ENCODE measurements at places on chromosomes 7 and 10.

GRCh38 chr10:59284118-59284975 is 78.0 kb downstream of the FAM13C start:
- DNase-seq = no peak

- no peak for DNase-seq
These were observed 1.9 kb downstream of the UBN2 start for GRCh38 chr7:139232904-139233303.

GRCh38 chr10:128916383-128916782 is 550.7 kb upstream of the MGMT start:
- no peak for DNase-seq

DNA sequence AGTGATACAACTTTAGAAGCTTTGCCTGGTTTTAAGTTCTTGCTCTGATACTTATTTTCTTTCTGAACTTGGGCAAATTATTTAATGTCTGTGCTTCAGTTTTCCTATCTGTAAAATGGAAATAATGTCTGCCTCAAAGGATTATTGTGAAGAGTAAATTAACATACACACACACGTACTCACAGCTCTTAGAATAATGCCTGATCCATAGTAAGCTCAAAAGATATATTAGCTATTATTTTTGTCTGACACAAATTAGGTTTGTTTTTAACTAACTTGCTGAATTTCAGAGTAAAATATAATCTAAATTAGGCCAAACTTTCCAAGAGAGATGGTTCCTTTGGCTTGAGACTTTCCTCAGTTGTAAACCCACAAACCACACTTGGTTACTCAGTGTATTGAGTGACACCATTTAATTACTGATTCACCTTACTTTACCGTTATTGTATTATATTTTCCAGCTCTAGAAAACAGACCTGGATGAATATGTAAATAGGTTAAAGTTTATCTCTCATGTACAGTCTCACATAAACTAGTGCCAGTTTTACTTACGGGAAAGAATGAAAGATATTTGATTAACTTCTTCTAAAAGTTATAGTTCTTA is 50.4 kb downstream of the VTI1A start:
- DNase-seq = no peak

DNA sequence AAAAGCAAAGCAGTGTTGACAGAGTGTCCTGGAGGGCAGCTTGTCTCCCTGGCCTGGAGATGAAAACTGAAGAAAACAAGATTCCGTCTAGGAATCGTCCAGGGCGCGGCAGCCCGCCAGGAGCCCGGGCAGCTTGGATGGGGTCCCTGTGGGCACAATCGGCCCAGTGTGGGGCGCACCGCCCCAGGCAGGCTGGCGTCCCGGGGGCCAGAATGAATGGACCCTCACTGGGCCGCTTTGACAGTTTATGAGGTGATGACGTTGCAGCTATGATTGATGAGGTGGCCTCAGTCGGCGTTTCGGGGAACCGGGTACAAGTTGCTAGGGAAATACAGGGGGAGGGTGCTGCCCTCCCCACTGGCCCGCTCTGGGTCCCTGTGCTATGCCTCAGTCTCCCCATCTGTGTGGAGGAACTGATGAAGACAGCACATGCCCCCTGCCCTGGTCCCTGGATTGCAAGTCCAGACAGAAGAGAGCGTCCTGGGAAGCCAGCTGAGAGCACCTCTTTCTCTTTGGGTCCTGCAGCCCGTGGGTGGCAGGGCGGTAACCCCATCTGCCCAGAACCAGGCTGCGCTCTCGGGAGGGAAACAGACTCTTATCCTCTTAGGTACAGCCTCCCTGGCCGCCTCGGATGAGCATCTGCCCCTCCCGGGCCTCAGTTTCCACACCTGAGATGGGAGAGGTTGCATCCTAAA is 131.3 kb downstream of the LHPP start:
- DNase-seq = no peak

DNA sequence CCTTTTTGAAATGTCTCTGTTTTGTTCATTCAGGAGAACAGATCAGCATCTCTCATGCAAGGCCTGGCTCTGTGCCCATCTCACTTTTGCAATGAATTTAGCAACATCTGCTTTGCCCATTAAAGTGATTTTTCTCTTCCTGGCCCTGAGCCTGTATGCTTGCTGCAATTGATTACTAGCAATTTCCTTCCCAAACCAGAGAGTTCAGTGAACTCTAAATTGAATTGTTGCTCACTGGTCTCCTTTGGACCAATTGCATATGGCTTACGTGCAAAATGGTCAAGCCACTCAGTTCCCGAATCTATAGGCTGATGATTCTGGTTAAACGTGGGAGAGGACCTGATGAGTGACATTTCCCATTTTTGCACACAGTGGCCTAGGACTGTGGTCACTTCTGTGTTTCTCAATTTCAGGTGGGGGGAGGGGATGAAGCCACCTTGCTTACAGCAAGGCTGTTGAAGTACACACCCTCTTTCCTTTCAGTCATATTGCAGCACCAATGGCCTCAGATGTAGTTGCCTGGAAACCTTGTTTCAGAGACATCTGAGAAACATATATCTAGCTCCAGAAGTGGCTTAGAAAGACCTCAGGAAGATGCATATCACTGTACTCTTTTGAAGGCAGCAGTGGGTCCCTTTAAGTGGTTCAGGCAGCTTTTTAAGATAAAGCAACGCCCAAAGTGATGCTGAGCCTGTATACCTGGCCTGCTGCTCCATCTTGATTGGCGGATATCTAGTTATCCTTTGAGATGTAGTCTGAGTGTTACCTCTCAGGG is 201.4 kb downstream of the PTEN start:
- no peak for DNase-seq

DNA sequence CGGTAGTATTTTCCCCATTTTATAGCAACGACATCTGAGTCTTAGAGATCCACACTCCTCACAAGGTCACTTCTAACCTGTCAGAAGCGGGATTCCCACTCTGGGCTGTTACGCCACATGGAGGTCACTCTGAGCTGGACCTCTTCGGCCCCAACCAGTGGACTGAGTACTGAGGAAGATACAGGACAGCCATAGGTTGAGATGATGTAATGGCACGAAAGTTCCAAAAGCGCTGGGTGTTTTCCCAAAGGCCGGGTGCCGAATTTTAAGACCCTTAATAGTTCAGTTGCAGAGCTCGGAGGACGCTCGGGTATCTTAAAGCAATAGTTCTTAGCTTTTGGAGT is 699 bp downstream of the GHITM start:
- DNase-seq = no peak

DNA sequence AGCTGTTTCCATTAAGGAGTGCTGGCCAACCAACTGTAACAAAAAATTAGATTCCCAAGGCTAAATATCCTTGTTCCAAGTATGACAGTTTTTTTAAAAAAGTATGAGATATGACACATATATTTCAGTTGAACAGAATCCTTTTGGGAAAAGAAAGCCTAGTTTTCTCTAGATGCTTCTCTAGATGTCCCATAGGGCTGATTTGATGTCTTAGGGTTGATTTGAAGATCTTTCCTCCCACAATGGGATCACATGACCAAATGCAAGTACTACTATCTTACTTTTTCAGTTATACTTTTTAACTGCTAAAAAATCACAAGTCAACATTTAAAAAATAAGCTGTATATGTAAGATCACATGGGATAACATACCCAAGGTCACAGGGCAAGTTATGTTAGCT is 3.7 kb downstream of the NAMPT start:
- no peak for DNase-seq

- DNase-seq = no peak
These were observed 157.3 kb upstream of the PRR15 start for GRCh38 chr7:29406366-29406765.

GRCh38 chr7:2299131-2299829 is 15.0 kb downstream of the SNX8 start:
- DNase-seq = no peak

DNA sequence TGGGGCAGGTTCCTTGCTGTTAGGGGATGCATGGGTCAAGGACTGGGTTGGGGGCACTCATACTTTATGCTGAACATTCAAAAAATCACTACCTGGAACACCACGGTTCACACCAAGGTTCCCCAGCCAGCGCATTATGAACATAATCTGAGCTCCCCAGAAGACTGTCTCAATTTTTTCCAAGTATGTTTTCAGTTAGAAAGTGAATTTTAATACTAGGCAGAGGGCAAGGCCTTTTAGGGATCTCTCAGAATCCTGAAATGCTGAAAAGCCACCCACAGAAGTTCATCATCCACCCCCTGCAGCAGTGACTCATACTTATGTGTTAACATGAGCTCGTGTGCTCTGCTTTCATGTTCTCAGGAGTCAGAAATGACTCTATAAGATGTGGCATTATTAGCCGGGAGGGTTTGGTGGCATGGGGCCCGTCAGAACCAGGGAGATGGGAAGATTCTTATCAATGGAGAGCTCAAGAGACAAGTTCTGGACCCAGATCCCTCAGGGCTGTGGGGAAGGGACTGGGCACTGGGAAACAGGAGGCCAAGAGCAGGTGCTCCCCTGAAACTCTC is 185.2 kb upstream of the ITGB1 start:
- DNase-seq = no peak

DNA sequence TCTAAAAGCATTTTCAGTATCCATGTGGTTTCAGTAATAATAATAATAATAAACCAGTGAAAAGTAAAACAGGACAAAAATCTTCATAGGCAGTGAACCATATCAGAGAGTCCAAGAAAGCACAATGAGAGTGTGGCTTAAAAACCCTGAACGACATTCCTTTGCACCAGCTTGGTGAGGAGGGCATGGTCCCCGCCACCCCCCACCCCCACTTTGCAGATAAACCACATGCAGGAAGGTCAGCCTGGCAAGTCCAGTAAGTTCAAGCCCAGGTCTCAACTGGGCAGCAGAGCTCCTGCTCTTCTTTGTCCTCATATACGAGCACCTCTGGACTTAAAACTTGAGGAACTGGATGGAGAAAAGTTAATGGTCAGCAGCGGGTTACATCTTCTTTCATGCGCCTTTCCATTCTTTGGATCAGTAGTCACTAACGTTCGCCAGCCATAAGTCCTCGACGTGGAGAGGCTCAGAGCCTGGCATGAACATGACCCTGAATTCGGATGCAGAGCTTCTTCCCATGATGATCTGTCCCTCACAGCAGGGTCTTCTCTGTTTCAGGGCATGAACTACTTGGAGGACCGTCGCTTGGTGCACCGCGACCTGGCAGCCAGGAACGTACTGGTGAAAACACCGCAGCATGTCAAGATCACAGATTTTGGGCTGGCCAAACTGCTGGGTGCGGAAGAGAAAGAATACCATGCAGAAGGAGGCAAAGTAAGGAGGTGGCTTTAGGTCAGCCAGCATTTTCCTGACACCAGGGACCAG is 172.5 kb downstream of the EGFR start:
- DNase-seq = no peak

- no peak for DNase-seq
These were observed 463.6 kb downstream of the PLXNA4 start for GRCh38 chr7:132112657-132113056.

- DNase-seq = no peak
These were observed 591.6 kb downstream of the REEP3 start for GRCh38 chr10:64112701-64113355.

DNA sequence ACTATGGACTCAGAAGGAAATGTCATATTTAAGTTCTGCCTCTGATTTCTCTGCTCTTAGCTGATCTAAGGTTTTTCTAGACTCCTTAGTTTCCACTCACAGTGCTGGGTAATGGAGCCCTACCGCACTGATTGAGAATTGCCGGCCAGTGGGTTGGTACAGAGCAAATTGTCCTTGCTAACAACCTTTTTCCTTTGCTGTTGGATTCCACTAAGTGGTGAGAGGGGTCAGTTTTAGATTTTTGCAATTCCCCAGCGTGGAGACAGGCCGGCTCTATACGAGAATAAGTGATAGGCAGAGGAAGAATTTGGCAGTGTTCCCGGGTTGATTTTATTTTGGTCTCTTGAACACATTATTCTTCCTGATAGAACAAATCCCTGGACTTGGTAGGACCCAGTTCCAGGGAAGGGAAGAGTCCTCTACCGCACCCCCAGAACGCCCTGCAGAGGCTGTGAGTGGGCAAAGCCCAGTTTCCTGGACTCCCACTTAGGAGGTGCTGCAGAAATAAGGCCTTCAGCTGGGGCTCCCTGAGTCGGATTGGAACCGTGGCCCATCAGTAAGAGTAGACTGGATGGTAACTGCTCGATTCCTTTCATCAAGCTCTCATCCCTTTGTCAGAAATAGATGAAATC is 3.0 kb upstream of the NRP1 start:
- no peak for DNase-seq

DNA sequence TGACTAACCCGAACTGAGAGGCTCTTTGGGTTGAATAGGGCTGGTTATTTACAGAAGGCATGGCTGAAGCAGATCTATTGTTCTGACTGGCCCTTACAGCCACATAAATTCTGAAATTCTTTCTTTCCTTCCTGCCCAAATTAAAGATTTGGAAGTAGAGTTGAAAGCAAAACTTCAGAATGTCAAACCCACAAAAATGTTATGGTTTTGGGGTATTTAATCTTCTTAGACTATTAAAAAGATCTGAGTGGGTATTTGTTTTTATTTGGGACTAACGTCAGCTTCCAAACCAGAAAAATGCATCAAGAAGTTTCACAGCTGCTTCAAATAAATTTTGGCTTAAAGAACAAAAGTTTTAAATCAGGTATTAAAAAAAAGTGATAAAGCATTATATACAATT is 124.5 kb downstream of the AHR start:
- no peak for DNase-seq

DNA sequence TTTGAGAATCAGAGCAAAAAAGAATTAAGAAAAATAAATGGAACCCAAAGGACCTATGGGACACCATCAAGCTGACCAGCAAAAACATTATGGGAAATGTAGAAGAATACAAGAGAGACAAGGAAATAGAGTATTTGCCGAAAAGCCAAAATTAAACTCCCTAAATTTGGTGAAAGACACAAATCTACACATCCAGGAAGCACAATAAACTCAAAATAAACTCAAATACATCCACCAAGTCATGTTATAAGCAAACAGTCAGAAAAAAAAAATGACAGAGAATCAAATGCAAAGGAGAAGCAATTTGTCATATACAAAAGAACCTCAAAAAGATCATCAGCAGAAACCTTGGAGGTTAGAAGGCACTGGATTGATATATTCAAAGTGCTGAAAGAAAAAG is 105.4 kb downstream of the ZNF33B start:
- no peak for DNase-seq

GRCh38 chr7:485188-486081 is 34.2 kb downstream of the PDGFA start:
- DNase-seq = no peak

DNA sequence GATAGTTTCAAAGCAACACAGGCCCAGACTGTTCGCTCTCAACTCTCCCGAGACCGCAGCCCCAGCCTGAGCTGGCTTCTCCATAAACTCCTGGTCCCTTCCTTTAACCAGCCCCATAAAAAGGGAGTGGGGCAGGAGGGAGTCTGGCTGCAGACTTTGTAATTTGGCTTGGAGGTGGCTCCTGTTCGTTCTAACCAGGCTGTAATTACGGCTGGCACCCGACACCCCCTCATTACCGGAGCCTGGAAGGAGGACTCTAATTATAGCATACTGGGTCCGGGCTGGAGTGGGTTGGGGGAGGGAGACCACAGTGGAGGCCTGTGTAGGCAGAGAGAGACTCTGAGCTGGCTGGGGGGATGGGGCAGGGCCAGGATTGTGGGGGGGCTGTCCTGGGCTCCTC is 49.7 kb downstream of the UNC5B start:
- no peak for DNase-seq

GRCh38 chr10:88903715-88904114 is 23.7 kb downstream of the STAMBPL1 start:
- no peak for DNase-seq

Data from stimulated activated CD4-positive, alpha-beta T cell treated with anti-CD3 and anti-CD28 coated beads, Interleukin-1b, Interleukin-23, amount 100 ng/mL, for 1 hour (primary cell).